ENCODE measurements at places on chromosomes 1 and 21.

DNA sequence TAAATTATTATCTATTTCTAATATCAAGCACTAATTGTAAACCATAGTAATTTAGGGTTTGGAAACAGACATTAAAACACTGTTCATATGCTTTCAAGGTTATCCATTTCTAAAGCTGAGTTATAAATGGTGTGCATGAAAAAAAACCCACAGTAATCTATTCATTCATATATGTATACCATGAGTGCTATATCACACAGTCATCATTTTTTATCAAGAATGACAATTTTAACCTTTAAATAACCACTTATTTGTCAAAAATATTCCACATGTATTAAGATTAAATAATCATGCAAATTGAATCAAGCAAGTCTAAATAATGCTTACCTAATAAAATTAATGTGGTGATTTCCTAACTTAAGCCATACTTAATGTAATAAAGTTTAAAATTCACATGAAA, 6.0 kb downstream of the ZSWIM5 start:
- DNase-seq: no peak

DNA sequence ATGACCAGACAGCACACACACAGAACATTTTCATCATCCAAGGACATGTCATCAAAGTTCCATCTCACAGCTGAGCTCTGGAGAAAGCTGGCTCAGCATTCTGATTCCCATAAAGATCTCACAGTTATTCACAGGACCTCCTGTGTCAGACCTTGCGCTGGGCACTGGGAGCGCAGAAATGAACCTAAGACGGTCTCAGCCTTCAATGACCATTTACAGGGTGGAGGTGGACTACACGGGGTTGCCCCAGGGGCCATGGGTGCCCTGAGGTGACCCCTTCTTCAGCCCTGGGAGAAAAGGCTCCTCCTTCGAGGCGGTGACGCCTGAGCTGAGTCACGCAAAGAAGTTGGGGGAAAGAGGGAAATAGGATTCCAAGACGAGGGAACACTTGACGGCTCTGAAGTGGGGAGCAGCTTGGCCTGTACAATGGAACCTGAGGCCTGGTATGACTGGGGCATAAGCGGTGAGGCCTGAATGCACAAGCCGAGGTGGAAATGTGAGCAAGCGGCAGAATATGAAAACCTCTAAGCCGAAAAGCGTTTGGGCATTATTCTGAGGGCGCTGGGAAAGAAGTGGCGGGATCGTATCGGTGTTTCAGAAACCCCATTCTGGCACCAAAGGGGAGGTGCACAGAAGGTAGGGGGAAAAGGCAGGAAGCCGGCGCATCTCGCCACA, 797 bp downstream of the CC2D1B start:
- peak; percentile 73 for DNase-seq

GRCh38 chr1:204602111-204602579, 83.4 kb downstream of the LRRN2 start:
- no peak for DNase-seq

DNA sequence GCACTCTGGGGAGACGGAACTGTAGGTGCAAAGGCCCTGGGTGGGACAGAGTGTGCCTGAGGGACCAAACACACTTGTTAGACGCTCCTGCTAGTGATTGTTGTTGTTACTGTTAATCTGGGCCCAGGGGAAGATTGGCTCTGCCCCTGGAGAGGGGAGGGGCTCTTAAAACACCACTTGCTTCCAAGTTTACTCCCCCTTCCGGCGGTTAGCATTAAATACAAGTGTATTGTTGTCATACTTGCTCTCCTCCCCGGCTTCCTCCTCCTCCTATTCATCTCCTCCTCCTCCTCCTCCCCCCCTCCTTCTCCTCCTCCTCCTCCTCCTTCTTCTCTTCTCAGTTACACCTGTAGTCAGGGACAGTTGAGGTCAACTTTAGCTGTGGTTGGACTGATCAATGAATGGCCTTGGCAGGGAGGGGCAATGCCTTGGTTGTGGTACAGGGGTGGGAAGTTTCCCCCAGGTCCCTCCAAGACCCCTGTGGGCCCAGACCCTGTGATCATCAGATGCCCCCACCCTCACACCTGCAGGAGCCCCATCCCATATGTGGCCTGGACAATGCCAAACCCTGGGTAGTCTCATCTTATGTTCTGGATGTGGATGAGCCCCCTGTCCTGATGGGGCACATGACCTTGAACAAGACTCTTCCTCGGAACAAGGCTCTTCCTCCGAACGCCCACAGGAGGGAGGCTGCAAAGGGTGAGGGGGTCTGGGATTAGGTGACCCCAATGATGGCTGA, 217.3 kb downstream of the PTPRU start:
- peak; percentile 12 for DNase-seq

DNA sequence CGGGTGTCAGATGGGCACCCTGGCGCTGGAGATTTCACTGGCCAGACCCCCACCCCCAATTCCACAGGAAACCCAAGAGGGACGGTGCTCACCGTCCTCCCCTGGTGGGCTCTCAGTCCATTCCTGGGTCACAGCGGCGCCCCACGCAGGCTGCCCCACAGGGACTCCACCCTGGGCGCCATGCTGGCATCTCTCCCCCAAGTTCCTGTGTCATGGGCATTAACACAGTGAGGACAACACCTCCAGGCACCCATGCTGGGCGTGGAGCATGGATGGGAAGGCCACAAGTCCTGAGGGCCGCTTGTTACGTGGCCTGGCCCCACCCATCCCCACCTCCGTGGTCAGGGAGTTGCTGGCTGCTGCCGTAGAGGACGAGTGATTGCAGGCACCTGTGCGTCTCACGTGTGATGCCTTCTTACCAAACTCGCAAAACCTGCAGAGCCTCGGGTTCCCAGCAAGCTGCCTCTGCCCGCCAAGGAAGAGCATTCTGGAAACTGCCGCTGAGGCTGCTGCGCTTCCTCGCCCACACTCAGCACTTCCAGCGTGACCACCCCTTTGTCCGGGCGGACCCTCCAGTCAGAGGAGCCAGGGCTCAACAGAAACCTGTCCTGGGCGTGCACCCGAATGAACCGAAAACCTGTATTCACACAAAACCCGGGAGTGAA, 60.3 kb downstream of the SLX9 start:
- no peak for DNase-seq

DNA sequence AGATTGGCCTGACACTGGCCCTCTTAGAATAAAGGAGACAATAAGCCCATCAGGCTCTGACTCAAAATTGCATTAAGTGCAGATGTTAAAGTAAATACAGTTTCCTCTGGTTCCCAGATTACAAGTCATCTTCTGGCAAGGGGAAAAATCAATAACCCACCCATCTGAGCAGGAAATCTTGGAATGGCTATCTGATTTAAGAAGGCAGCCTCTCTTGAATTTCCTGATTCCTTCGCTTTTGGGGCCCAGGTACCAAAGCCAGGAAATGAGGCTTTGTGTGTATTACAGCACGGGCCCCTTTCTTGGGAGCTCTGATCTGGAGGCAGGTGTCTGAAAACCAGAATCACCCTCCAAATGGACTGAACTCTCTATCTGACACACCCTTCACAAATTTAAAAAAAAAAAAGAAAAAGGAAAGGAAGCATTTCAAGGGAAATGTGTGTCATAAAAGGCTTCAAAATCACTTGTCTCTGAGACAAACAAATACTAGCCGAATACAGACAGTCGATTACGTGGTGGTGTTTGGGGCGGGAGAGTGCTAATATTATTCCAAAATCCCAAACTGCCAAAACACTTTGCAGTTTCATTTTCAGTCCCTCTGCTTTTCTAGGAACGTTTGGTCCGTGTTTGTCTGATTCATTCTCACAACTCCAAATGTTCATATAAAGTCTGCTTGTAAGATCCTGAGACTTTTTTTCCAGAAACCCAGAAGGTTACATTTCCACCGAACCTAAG, 240.9 kb upstream of the CAMK1G start:
- no peak for DNase-seq

GRCh38 chr1:229608590-229608989, 17.3 kb downstream of the TAF5L start:
- no peak for DNase-seq

DNA sequence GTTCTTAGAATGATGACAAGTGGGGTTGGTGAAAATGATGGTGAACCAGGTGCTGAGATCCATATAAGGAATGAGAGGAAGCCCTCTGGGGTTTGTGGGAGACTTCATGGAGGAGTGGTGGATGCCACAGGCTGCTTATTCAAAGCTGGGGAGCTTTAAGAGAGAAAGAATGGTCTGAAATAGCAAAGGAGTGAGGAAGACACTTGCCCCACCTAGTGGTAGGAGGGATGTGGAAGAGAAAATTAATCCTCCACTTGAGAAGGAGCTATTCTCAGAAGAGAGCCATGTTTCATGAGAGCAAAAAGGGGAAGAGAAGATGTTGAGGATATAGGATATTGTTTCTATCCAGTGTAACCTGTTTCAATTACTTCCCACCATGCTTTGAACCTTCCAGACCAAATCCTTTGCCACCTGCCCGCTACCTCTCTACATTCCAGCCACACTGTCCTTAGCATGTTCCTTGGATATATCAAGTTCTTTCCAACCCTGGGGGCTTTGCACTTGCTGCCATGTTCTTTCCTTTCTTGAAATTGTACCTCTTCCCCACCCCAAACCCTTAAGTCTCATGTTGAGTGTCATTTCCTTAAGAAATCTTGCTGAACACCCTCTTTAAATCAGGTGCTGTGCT, 19.6 kb upstream of the ZNF648 start:
- DNase-seq: peak; percentile 29

DNA sequence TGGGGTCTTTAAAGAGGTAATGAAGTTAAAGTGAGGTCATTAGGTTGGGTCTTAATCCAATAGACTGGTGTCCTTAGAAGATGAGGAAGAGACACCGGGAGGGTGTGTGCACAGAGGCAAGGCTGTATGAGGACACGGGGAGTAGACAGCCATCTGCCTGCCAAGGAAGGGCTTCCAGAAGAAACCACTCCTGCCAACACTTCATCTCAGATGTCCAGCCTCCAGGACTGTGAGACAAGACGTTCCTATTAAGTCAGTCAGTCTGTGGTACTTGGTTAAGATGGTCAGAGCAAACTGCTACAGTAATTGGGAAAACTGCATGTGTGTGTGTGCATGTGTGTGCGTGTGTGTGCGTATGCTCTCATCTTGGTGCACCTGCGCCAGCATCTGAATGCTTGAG, 77.1 kb downstream of the RYR2 start:
- DNase-seq: no peak

- no peak for DNase-seq
Measured at GRCh38 chr1:71603044-71603776, 522.4 kb upstream of the ZRANB2 start.

GRCh38 chr1:110183642-110184167, 26.4 kb upstream of the KCNC4 start:
- DNase-seq: no peak

DNA sequence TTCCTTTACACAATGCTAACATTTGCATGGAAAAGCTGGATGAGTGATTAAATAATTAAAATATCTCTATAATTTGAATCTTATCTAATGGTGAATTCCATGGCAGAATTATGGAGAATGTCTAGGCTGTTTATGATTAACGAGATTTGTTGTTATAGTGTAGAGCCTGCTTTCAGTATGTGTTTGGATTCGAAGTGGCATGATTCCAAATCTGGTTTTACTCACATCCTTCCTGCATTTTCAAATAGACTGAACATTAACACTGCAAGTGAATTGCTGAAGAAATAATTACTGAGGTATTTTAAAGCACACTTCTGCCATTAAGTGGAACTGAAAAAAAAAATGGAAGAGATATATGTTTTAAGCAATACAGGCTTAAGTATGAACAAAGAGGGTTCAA, 5.1 kb upstream of the NEK7 start:
- DNase-seq: no peak

DNA sequence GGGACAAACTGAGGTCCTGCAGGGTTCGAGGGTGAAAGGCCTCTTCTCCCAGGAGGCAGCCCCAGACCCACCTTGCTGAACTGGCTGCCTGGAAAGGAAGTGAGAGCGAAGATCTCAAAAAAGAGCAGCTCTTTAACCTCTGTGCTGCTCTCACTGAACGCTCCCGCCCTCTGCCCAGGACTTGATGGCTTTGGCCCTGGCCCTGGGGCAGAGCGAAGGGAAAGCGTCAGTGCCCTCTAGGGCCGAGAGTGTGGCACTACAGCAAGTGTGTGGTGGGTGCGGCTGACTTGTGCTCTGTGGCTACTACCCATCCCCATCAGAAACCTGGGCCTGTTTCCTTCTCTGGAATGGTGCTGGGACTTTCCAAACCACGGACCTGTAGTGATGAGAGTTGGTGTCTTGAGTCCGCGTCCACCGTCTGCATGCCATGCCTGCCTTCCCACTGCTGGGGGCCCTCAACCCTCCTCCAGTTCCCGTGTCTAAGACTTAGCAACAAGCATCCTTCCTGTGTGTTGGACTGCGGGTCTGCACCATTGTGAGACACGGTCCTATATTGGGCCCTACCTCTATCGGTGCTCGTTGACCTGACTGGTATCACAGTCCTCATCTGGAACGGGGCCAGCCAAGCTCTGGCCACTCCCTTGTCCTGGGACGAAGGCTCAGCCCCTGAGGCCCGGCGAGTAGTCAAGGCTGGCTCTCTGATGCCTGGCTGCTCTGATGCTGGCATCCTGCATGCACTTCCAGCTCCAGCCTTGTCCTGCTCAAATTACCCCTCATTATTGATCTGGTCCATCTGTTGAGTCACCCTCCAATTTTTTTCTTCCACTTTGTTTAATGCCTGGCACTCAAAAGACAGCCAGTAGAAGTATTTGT, 180.3 kb downstream of the DISC1 start:
- no peak for DNase-seq

GRCh38 chr1:31199236-31199790, 40.4 kb downstream of the NKAIN1 start:
- no peak for DNase-seq

GRCh38 chr1:75542818-75543570, 67.9 kb downstream of the SLC44A5 start:
- no peak for DNase-seq

- no peak for DNase-seq
Measured at GRCh38 chr1:183911285-183911684, 106.4 kb downstream of the RGL1 start.

DNA sequence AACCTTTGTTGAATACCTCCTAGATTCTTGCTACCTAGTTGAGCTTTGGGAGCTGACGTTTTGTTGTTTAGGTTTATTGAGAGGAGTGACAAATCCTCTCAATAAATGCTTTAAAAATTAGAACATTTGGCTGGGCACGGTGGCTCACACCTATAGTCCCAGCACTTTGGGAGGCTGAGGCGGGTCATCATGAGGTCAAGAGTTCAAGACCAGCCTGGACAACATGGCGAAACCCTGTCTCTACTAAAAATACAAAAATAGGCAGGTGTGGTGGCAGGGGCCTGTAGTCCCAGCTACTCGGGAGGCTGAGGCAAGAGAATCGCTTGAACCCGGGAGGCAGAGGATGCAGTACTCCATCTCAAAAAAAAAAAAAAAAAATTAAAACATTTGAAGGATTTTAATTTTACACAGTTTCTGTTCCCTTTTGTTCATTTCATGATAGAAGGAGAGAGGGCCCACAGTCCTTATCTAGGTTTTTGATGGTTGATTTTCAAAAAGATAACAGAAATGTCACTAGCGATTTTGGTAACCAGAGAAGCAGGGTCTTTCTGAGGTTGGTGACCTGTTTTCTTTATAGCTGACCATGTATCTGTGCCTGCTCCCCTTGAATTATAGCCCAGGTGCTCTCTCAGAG, 44.2 kb upstream of the PIGV start:
- no peak for DNase-seq

- DNase-seq: no peak
Measured at GRCh38 chr1:14332158-14332557, 266.3 kb upstream of the KAZN start.

Measured in astrocyte of the spinal cord (primary cell).